ENCODE measurements at places on chromosomes 12 and 14. TPM values are rescaled to one million over a fixed set of nuclear protein-coding genes. Genes with fewer than 3 reads are reported as not detected.

DNA sequence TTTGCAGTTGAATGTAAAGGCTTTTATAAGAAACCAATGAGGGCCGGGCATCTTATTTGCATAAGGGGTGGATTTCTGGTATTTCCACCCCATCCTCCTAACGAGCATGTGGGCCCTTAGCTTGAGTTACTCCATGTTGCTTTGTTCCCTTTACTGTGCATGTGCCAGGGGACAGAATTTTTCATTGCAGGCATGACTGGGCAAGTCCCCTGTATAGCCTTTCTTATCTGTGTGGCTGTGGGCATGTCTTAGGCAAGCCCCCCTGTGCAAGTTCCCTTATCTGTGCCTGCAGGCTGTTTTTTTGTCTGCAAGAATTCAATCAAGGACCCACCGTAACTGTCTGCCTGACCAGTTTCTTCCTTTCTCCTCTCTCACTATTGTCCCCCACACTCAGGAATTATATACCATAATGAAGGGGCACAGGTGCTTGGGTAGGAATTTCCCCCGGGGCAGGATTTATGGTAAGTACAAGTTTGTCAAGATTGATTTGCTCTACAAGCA is 152.2 kb upstream of the CNOT2 start:
- H3K36me3 ChIP-seq, result no peaks in the 10 kb centered on the region
- no peaks in the 10 kb centered on the region for H3K4me1 ChIP-seq
- H3K27me3 ChIP-seq, result no peaks in the 10 kb centered on the region
- DNase-seq, result no peak
- H3K27ac ChIP-seq, result peak overlapping the region; percentile 30

GRCh38 chr12:65637774-65638173 is 186.5 kb upstream of the HMGA2 start:
- peaks cover 4% of the 10 kb centered on the region for H3K4me1 ChIP-seq
- DNase-seq, result no peak
- no peak overlapping the region for H3K27ac ChIP-seq

GRCh38 chr12:67630373-67631088 is 18.0 kb upstream of the DYRK2 start:
- peak overlapping the region; percentile 88 for H3K27ac ChIP-seq
- no peaks in the 10 kb centered on the region for H3K36me3 ChIP-seq
- peak overlapping the region; percentile 35 for H3K4me3 ChIP-seq
- no peaks in the 10 kb centered on the region for H3K27me3 ChIP-seq

DNA sequence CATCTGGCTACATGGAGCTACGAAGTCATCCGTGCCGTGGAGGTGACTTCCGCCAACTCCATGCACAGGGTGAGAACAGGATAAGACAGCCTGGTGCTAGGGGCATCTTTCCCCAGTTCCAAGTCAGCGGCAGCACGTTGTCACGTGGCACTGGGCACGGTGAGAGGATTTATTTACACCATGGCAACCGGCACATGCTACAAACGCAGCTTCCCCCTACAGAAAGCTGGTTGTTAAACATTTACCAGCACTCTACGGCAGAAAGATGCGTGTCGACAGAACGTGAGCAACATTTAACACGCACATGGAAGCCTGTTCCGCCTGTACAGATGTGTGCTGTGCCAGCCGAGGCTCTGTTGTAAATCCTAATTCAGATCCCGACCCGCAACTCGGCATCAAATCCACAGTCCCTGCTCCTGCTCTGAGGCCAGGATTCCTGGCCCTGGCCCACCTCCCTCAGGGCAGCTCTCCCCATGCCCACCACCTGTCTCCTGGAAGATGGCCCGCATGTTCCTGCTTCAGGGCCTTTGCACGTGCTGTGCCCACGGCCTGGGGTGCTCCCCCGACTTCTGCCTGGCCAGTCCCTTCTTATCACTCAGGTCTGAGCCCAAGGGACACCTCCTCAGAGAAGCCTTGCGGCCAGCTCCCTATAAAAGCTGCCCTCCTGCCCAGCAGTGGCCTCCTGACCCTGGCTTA is 114.1 kb downstream of the RFLNA start:
- no peak overlapping the region for H3K4me3 ChIP-seq
- no peaks in the 10 kb centered on the region for H3K27me3 ChIP-seq
- peaks cover 9% of the 10 kb centered on the region for H3K4me1 ChIP-seq

- no peak overlapping the region for H3K4me3 ChIP-seq
- H3K36me3 ChIP-seq, result no peaks in the 10 kb centered on the region
- H3K27ac ChIP-seq, result no peak overlapping the region
- H3K27me3 ChIP-seq, result no peaks in the 10 kb centered on the region
Measured at GRCh38 chr12:62078020-62078419, 182.2 kb upstream of the USP15 start.

DNA sequence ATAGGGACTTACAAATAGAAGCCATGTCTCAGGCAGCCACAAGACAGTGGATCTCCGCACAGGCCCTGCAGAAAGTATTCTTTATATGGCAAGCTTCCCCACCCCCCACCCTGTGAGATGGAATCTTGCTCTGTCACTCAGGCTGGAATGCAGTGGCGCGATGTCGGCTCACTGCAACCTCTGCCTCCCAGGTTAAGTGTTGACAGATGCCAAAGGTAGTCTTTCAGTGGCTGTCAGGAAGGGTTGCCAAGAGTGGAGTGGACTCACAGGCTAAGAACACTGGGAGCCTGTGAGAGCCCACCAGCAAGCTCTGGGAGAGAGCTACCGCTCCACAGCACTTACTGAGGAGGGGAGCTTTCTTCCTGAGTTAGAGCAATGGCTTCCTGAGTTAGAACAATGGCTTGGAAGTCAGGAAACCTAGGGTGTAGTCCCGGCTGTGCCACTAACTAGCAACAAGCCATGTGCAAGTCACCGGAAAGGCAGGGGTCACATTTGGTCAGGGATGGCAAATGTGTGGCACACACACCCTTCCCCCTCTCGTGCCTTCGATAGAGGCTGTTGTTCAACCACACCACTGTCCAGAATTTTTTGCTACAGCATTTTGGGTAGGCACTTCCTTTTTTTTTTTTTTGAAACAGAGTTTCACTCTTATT is 2.6 kb downstream of the RNASE1 start:
- no peaks in the 10 kb centered on the region for H3K27me3 ChIP-seq
- H3K36me3 ChIP-seq, result no peaks in the 10 kb centered on the region
- peak overlapping the region; percentile 99 for H3K27ac ChIP-seq
- DNase-seq, result peak; percentile 25
- H3K4me1 ChIP-seq, result peaks cover 53% of the 10 kb centered on the region

GRCh38 chr14:74682169-74682952 is 30.5 kb downstream of the AREL1 start:
- DNase-seq, result peak; percentile 19
- H3K27ac ChIP-seq, result peak overlapping the region; percentile 93
- peaks cover 9% of the 10 kb centered on the region for H3K36me3 ChIP-seq
- no peaks in the 10 kb centered on the region for H3K27me3 ChIP-seq

DNA sequence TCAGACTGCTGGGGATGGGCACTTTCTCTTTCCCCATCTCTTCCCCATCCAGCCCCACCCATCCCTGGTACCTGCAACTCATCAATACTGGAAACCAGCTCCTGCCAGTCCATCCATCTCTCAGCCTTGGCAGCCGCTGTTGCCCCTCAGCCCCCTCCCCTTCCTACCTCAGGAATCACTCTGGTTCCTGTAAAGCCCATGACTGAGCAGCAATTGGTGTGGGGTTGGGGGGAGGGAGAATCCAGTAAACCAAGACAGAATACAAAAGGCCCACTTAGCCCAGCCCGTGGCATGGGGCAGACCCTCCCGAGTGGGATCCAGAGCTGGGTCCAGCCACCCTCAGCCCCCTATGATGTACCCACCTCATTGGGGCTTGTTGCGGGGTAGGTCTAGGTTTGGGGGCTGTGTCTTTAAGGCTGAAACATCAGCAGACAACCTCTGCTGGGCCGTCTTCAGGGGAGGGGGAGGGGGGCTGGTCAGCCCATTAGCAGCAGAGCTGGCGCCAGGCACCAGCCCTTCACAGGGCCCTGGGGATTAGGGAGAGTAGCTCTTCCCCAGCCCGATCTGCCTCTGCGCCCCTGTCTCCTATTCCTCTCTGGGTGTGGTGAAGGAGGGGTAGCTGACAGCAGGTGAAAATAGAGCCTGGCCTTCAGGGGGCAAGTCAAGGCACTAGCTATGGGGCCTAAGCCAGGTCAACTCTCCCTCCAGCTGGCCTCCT is 702 bp upstream of the PRPH start:
- H3K4me3 ChIP-seq, result no peak overlapping the region
- DNase-seq, result no peak
- peaks cover 81% of the 10 kb centered on the region for H3K27me3 ChIP-seq
- no peaks in the 10 kb centered on the region for H3K36me3 ChIP-seq
- peaks cover 4% of the 10 kb centered on the region for H3K4me1 ChIP-seq
- no peak overlapping the region for H3K27ac ChIP-seq

The AQP6 gene
- 0.21 TPM for total RNA-seq

The SLC6A15 gene
- total RNA-seq, result 2.8 TPM

The SAMD15 gene
- 7.8 TPM for total RNA-seq

The CDCA4 gene
- 55.0 TPM for total RNA-seq
